ENCODE measurements at places on chromosomes 1 and 21.

DNA sequence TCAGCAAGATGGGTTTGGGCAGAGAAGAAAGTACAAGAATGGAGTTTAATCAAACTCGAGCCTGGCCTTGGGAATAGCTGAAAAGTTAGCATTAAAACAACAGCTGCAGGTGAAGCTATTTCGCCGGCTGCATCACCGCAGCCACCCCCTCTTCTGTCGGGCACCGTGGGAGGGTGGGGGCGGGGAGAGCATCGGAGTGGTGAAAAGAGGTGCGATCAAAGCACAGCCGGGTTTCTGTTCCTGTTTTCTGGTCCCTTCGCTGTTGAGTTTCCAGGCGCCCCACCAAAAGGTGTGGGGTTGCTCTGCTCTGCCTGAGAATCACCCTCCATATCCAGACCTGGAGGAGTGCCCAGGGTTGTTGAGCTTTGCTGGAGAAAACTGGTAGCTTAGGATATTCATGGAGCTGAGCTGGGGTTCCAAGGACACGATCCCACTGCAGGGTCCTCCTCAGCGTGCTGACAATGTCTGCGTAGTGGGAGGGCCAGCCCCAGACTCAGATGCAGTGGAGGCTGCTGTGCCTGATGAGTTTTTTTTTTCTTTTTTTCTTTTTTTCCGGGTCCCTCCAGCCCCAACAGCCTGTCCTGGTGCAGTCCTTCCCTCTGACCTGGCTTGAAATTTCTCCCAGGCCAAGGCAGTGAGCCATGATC is 127.5 kb upstream of the C1orf174 start:
- no peak for DNase-seq

GRCh38 chr21:46096596-46097335 is 1.1 kb upstream of the COL6A2 start:
- DNase-seq = no peak

DNA sequence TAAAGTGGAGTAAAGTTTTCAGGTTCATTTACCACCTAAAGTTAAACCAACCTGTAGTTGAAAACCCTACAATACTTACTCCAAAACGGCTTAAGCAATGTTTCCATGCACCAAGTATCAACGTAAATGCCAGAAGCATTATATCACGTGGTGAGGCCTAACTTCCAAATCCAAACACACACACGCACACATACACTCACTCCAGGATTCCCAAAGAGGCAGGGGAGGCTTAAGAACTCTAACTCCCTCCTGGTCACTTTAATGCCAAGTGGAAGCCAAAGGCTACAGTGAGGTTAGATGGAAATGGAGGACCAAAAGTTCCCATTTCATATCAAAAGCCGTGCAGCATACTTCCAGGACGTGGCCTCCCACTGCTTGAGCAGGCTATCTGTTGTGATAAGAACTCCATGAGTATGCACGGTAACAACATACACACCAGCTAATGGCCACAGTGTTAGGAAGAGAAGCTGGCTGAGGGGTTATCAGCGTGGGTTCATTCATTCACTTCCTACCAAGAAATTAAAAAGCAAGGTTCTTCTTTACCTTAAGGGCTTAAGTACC is 224.1 kb downstream of the SLC45A1 start:
- no peak for DNase-seq

- no peak for DNase-seq
Measured at GRCh38 chr1:234943836-234944402, 184.7 kb downstream of the TOMM20 start.

DNA sequence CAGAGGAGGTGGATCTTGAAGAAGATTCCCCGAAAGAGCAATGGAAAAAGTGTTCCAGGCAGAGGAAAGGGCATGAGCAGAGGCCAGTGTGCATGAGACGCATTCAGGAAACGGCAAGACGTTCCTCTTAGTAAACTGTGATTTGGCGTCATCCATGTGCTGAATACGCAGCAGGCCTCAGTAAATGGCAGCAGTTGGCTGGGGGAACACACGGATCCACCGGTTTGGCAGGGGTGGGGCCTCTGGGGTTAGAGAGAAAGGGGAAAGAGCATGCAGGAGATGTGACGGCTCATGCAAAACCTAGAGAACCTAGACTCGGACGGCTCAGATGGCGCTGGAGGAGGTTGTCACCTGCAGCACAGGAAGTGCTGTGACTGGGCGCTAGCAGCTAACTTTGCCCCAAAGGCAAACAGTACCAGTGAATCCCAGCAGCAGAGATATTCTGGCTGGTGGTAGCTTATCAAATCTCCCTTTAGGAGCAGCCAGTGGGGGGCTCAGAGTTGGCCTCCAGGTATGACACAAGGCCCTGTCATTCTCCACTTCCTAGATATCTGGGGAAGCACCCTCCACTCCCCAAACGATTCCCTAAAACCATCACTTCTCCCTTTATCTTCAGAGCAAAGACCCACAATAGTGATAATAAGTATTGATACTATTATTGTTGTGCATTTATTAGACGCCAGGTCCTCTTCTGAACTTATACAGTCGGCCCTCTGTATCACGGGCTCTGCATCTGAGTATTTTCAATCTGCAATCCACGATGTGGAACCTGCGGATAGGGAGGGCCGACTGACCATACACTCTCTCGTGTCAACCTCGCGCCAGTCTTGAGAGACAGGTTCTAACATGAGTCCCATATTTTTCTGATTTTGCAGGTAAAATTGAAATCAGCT is 7.6 kb downstream of the LAPTM5 start:
- no peak for DNase-seq

- DNase-seq = no peak
Measured at GRCh38 chr1:27136236-27136551, 18.7 kb downstream of the SLC9A1 start.

- no peak for DNase-seq
Measured at GRCh38 chr1:65067491-65068201, 80.4 kb upstream of the AK4 start.

DNA sequence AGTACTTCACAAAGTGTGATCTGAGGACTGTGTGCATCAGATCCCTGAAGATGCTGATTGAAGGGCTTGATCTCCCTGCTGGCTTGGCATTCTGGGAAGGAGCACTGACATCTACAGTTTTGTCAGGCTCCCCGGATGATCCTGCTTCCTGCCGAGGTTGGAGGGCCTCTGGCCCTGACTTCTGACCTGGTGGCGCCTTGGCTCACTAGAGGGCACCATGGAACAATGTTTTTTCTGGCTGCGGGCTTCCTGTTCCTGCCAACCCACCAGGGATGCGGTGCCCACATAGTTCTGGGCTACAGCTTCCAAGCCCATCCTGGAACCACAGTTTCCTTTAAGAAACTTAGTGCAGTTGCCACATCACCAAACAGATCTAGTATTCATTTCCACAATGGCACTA is 38.8 kb upstream of the RASAL2 start:
- DNase-seq = no peak

DNA sequence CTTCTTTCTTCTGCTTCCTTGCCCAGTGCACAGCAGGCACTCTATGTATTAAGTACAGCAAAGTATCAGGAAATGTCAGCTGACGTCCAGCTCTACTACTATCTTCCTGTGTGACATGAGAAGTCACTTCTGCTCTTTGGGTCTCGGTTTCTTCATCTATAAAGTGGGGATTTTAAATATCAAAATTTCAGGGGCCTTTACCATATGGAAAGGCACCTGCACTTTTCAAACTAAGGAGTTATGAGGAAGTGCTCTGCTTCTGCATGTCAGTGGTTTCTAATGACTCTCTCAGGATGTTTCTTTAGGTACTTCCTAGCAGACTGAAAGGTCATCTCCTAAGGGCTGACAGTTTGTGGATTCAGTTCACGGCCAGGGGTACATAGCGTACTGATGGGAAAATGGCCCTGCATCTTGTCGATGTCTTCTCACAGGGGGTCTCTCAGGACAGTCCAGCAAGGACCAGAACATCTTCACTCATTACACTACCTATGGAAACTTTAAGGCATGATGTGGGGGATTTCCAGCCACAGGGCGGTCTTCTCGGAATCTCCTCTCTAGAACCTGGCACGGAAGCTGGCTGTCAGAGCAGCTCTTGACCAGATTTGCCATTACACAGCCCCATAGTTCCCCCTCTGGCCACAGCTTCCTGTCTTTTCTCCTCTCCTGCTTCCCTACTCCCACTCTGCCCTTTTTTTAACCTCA is 42.0 kb upstream of the MTF1 start:
- no peak for DNase-seq

- no peak for DNase-seq
Measured at GRCh38 chr21:39568361-39568760, 44.4 kb upstream of the B3GALT5 start.

DNA sequence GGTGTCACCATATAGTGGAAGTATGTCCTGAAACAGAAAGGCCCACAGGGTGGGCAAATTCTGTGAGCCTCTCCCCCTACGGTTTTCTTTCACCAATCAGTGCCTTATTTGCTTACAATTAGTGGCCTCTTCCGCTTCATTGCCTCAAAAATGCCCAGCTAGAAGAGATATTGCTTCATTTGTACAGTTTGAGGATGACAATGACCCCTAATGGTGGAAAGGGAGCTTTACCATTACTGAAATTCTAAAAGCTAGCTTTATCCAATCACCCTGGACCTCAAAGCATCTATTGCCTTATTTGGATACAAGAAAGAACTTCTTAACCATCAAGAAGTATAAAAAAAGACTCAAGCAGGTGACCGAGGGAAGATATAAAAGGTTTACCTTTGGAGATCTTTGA is 49.6 kb downstream of the LRRC71 start:
- DNase-seq = no peak

DNA sequence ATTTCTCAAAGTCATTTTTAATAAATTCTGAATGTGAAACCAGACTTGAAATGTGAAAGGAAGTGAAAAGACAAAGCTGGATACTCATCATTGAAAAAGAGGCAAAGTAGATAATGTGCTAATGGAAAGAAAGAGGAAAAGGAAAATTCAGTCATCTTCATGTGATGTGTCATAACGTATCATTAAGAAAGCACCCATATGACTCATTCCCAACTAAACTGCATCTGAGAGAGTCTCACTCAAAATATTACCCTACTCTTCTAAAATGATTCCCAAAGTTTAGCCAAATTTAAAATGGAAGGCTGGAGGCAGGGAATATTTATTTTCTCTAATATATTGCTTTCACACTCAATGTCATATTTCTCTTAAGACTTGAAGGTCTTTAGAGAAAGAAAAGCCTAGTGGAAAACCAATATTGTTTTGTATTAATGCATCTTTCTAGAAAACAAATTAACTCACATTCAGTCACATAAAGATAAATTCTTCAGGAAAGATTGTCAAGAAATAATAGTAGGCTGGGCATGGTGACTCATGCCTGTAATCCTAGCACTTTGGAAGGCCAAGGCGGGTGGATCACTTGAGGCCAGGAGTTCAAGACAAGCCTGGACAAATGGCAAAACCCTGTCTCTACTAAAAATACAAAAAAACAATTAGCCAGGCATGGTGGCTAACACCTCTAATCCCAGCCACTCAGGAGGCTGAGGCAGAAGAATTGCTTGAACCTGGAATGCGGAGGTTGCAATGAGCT is 129.9 kb downstream of the SLC30A10 start:
- no peak for DNase-seq

DNA sequence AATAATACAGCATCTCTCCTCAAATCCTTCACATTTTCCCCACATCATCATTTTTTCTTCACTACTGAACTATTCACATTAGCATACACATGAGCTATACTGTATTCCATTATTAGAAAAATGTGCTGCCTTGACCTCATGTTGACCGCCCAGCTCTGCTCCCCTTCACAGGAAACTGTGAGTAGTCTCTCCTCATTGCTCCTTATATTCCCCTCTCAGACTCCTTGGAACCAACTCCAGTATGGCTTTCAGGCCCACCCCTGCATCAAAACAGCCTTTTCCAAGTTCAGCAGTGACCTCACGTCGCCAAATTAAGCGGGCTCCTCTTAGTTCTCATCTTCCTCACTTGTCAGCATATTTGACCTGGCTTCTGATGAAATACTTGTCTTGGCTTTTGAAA is 59.2 kb upstream of the SPAG17 start:
- no peak for DNase-seq

DNA sequence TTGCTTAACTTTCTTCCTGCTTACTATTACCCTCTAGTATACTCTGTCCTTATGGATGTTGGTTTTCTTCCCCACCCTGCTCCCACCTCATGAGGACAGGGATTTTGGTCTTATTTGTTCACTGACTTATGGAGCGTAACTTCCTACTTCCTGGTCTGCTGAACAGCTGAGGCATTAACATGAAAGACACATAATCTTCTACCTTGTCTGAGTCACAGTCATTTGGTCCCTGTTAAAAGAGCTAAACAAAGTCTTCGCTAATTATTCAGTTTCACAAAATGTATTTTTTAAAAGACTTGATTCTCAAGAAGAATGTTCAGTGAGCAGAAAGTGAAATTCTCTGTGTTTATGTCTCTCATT is 18.5 kb downstream of the RNASEL start:
- no peak for DNase-seq

Measured in NCI-H1436 (cell line).